ENCODE measurements at places on chromosomes 6 and 20. TPM values are rescaled to one million over a fixed set of nuclear protein-coding genes. Genes with fewer than 3 reads are reported as not detected.

Gene MATN4
- 0.17 TPM for total RNA-seq

Gene BPIFB4
- not detected for total RNA-seq

DNA sequence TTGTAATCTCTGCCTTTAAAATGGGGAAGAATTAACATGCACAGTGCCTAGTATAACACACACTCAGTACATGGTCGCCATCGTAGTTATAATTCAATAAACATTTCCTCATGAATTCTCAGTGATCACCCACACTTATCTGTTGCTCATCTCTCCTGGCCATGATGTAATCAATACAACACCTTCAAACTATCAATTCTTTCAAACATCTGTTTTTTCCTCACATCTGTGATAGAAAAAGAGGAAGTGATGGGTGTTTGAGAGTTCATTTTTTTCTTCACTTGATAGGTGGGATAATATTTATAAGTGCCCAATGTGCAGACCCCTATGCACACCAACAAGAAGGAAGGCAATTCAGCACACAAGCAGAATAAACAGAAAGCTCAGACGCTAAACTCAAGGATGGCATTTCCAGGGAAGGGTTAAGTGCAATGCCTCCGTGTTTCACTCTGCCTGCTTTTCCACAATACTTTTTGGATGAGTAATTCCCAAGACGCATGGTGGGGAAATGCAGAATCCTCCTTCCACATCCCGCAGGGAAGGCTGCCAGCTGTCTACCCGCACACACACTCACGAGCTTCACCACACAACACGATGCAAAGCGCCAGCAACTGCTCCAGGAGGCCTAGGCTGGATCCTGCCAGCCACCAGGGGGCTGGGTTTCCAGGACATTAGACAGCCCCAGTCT is 100.3 kb downstream of the GMPR start:
- DNase-seq = peak; percentile 60

DNA sequence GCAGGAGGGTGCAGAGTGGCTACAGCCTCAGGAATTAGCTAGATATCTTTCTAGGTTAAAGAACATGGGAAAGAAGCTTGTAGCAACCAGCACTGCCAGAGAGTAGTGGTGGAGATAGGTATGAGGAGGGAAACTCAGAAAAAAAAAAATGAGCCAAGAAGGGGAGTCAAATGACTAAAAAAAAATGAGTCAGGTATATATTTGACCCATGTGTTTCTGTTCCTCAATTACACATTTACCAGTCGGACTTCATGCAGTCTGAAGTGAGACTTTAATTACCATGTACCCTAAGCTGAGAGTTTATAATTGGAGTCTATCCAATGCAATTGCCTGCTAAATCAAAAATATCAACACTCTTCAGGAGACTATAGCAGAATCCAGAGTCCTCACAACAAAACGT is 964.6 kb downstream of the HACE1 start:
- no peak for DNase-seq

DNA sequence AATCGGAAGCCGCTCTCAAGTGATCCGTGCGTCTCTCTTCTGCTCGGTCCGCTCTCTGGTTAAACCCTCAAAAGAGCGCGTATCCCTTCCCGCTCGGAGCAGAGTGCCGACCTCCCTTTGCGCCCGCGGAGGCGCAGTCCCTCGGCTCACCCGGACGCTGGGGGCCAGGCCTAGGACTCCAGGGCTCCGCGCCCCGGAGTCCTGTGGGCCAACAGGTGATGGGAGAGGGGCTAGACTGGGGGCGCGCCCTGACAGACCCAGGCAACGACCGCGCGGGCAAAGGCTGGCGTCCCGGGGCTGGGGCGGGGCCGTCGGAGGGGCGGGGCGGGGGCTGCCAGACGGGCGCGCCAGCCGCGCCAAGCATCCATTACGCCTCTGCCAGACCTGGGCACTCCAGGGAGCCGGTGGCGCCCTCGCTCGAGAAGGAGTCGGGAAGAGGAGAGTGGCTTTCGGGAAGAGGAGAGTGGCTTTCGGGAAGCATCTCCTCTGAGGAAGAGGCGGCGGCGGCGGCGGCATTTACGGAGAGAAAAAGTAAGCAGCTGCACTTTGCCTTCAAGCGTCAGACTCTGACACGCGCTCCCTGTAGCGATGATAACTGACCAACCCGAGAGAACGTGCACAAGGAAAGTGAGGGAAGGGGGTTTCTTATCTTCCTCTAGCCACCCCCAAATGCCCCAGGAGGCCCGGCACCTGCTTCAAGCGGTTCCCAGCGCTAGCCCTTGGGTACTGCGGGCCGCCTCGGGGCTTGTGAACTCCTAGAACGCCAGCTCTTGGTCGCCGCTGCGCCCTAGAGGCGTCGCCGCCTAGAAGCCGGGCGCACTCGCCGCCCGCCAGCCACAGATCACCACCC is 2.6 kb downstream of the EPHA7 start:
- peak; percentile 43 for DNase-seq

Gene RBPJL
- not detected for total RNA-seq

Gene RIMS4
- total RNA-seq = 1.4 TPM

Gene RGS17
- total RNA-seq = 0.43 TPM

Gene GSTA1
- total RNA-seq = 4.1 TPM

DNA sequence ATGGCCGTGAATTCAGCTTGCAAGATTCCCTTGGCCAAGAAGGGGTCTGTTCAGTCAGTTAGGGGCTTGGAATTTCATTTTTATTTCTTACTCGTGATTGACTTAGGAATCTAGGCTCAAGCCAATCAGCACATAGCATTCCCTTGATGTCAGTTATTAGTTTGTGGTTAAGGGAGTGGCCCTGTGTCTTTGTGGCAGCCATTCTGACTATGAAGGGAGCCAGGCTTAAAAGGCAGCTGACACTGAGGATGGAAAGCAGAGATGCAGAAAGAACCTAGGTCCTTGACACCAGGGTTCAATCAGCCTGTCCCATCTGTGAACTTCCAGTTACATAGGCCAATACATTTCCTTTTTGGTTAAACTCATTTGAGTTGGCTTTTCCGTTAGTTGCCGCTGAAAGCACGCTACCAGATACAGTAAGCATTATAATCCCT is 48.1 kb downstream of the MCUR1 start:
- no peak for DNase-seq

Gene KCNK5
- 33.6 TPM for total RNA-seq

DNA sequence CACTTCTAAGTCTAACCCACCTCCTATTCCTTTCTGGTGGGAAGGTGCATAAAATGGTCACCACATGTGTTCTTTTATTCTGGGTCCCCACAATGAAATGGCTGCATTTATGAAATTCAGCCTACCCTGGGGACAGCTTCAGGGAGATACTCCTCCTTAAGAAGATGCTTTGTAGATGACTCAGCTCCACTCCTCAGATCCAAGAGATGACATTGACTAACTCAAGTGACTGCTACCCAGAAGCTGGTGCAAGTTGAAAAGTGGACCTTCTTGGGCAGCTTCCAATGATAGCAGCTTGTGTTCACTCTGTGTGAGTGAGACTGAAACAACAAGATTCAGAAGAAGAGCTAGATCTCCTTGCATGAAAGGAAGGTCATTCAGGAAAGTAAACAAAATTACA is 113.4 kb downstream of the SCP2D1 start:
- DNase-seq = no peak

- DNase-seq = no peak
These were observed 22.0 kb downstream of the PTPN1 start for GRCh38 chr20:50532221-50532620.

DNA sequence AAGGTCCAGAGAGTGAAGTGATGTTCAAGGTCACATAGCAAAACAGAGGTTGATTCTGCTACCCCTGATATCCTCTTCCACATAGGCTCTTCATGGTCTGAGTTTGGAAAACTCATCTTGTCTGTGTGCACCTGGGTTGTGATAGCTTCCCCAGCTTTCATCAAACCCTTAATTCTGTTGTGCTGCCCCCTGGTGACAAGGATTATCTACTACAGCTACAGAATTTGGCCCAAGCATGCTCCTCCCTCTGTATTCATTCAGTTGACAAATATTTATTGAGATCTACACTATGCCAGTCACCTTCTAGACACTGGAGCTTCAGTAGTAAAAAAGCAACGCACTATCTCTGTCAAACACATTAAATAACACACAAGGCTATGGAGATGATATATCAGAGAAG is 50.4 kb downstream of the SMPDL3A start:
- no peak for DNase-seq

GRCh38 chr20:51206032-51206662 is 183.2 kb upstream of the KCNG1 start:
- no peak for DNase-seq

Gene C6orf15
- not detected for total RNA-seq

DNA sequence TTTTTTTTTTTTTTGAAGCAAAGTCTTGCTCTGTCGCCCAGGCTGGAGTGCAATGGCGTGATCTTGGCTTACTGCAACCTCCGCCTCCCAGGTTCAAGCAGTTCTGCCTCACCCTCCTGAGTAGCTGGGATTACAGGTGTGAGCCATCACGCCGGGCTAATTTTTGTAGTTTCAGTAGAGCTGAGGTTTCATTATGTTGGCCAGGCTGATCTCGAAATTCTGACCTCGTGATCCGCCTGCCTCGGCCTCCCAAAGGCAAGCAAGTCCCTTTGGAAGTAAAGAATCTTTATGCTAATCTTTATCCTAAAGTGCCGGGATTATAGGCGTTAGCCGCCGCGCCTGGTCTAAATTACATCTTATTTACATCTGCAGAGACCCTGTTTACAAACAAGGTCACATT is 1.5 kb downstream of the PSMG4 start:
- no peak for DNase-seq

Gene GRM1
- not detected for total RNA-seq

- no peak for DNase-seq
These were observed 117.3 kb downstream of the BCKDHB start for GRCh38 chr6:80223743-80224212.

DNA sequence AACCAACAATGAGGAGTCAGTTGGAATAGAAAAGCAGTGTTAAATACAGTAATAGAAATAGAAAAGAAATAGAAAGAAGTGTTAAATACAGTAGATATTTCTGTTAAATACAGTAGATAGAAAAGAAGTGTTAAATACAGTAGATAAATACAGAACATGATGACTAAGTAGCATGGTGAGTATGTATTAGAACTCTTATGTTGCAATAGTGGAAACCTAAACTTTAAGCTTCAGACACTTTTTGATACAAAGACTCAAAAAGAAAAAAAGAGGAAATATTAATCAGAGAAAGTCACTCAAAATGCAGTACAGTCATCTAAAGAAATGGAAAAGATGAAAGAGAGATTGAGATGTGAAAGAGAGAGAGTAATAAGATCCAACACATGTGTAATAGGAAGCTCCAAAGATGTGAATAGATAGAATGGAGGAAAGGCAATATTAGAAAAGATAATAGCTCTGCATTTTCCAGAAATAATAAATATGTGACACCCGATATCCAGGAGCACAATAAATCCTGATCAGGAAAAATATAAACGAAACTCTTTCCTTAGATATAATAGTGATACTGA is 131.5 kb upstream of the KCNK16 start:
- no peak for DNase-seq

Gene DNAH8
- not detected for total RNA-seq

- no peak for DNase-seq
These were observed 56.2 kb upstream of the BTBD3 start for GRCh38 chr20:11861479-11861878.

All from mucosa of descending colon (tissue), 3 donors.